ENCODE measurements at places on chromosomes 5 and 9. TPM values are rescaled to one million over a fixed set of nuclear protein-coding genes. Genes with fewer than 3 reads are reported as not detected.

Gene GARIN3
- polyA plus RNA-seq: not detected

Gene ARHGEF37
- 1.2 TPM for polyA plus RNA-seq

Gene ETF1
- 131 TPM for polyA plus RNA-seq

Gene ST8SIA4
- 0.54 TPM for polyA plus RNA-seq

Gene SPATA9
- not detected for polyA plus RNA-seq

Gene PCDHGC4
- polyA plus RNA-seq: not detected

Gene PDE6A
- polyA plus RNA-seq: 0.20 TPM

Gene SH3GL2
- 0.03 TPM for polyA plus RNA-seq

- peak; percentile 64 for DNase-seq
Measured at GRCh38 chr5:15105799-15106393, 234.3 kb upstream of the ANKH start.

DNA sequence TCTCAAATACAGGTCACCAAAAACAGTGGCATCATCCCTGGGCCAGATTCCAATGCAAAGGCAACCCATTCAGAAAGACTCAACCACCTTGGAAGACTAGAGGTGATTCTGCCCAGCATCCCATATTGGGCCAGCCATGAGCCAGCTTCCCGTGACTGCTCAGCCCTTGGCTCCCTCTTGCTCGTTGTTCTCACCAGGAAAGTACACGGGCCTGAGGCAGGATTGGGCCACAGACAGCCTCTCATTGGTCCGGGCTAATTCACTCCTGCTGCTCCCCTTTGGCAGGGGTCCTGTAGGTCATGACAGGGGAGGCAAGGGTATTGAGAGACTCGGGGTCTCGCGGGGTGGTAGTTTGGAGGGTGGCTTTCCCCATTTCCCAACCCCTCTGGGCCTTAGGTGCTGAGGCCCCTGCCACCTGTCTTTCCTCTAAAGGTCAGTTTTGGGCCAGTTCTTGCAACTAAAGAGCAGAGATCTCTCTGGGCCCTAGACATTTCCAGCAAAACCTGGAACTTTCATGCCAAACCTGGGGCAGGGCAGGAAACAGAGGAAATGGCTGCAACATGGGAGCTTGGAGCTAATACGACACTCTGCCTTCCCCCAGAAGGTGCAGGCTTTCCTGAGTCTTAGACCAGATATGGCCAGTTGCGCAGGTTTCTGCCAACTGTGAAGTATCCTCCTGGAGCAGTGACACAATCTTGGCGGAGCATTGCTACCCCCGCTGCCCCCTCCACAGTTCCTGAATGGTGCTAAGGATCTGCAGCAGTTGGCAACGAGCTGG, 22.0 kb upstream of the FGFR4 start:
- no peak for DNase-seq

GRCh38 chr9:38371495-38371894, 21.0 kb upstream of the ALDH1B1 start:
- peak; percentile 71 for DNase-seq

GRCh38 chr9:922731-923130, 53.7 kb upstream of the DMRT3 start:
- no peak for DNase-seq

- no peak for DNase-seq
Measured at GRCh38 chr9:21590058-21590996, 108.2 kb upstream of the IFNE start.

DNA sequence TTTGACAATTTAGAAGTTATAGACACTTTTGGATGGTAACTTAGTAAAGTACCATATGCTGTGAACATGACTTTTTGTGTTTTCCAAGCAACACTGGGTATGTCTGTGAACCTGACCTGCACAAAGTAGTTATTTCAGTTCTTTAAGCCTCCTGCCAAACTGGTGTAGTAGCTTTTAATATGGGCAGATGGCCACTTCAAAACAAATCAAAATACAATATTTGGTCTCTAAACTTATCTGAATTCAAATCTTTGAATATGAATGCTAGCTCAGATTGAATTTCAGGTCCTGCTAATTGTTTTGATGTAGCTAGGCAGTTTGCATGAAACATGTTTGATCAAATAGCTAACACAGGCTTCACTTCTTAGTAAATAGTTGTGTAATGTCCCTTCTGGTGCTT, 1176.7 kb upstream of the CDH9 start:
- no peak for DNase-seq

DNA sequence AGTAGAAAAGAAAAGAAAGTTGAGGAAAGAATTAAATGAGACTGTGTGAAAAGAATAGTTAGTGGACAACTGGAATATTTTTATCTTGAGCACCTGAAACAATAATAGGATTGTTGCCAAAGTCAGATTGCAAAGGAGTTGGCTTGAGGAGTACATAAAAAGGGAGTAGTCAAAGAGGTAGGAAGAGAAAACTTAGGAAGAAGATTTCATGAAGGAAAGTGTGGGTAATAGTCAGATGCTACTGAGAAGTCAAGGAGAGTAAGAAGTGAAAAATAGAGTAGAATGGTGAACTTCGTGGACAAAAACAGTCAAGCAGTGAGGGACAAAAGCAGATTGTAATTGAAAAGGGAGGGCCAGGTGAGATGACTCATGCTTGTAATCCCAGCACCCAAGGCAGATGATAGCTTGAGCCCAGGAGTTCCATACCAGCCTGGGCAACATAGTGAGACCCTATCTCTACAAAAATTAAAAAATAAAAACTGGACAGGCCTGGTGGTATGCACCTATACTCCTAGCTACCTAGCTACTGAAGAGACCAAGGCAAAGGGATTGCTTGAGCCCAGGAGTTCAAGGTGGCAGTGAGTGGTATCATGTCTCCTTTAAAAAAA, 178.9 kb downstream of the NIPBL start:
- no peak for DNase-seq

DNA sequence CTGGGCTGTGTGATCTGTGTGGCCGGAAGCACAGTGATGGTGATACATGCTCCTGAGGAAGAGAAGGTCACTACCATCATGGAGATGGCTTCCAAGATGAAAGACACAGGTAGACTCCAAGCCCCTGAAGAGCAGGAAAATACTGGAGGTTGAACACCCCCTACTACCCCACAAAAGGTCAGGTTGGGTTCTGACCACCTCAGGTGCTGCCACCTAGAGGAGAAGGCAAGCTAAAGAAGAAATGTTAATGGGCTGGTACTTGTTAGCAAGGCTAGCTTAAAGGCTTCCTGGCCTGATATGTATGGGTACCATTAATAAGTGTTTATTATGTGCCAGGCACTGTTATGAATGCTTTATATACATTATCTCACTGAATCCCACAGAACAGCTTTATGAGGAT, 11.7 kb downstream of the NIPAL4 start:
- DNase-seq: peak; percentile 50

- peak; percentile 37 for DNase-seq
Measured at GRCh38 chr9:74497748-74498620, 849 bp downstream of the RORB start.

GRCh38 chr9:18608371-18608770, 134.4 kb downstream of the ADAMTSL1 start:
- DNase-seq: no peak

GRCh38 chr5:21574438-21574837, 1278.7 kb downstream of the CDH12 start:
- no peak for DNase-seq

GRCh38 chr9:68983008-68983411, 30.9 kb downstream of the PRKACG start:
- DNase-seq: no peak

- peak; percentile 21 for DNase-seq
Measured at GRCh38 chr5:157520911-157521703, 54.5 kb downstream of the ADAM19 start.

DNA sequence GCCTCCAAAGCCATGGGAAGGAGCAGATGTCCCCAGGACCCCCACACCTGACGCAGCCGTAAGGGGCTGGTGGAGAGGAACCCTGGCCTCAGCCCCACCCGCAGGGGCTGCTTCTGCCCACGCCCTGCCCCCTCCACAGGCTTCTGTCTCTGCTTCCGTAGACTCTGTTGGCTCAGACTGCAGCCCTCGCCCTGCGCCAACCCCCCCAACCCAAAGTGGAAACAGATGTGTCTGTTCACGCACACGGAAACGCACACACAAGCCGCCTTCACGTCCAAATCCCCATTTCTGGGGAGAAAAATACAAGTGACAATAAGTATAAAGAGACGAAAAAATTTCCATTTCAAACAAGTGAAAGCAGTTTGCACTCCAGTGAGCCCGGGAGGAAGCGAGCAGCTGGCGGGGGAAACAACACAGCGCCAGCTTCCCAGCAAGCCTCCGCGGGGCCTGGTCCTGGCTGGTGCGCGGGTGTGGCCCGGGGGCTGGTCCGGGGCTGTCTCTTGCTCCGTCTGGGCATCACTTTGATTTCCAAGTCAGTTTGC, 32.6 kb upstream of the RXRA start:
- DNase-seq: no peak

DNA sequence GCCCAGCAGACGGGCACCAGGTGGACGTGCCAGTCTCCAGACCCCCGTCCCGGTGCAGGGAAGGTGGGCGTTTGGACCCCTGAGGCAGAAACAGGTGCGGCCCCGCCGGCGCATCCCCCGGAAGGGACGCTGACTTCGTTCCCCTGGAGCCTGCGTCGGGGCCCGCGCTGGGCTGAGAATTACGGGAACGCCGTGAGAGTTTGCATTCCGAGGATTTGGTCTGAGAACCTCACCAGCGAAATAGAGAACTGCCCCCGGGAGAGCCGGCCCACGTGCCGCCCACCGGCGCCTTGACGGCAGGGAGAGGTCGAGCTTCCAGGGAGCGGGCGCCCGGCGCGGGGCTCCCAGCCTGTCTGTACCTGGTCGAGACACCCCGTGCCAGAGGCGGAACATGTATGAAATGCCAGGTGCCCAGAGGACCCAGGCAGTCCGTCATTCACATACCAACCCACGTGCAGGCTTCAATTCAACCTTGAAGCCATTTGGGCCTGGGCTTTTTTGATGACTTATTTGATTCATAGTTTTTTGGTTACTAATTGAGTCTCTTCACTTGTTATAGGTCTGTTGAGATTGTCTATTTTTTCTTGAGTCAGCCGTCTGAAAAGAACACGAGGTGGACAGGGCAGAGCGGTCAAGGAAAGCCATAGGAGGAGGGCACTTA, 877 bp upstream of the CAMSAP1 start:
- DNase-seq: no peak

GRCh38 chr5:96924016-96924443, 11.8 kb upstream of the LNPEP start:
- no peak for DNase-seq

DNA sequence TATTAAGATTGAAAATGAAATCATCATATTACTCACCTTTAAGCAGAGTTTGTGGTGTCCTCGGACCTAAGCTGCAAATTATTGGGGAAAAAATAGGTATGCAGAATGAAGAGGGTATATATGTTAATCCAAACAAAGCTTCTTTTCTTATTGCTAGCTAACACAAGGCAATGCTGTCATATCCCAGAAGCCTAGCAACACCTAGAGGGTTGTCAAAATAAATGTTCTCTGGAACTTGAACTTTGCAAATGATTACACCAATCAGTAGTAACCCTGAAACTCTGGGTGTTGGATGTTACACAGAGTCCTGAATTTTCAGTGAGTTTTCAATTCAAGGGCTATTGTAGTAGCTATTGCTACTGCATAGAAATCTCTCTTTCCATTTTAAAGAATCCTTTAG, at the start of gene C6:
C6 (minus strand) TSS at position 193 of the 400 bp plus-strand sequence. CDS start 10,302 bp downstream, outside the sequence.
- no peak for DNase-seq

DNA sequence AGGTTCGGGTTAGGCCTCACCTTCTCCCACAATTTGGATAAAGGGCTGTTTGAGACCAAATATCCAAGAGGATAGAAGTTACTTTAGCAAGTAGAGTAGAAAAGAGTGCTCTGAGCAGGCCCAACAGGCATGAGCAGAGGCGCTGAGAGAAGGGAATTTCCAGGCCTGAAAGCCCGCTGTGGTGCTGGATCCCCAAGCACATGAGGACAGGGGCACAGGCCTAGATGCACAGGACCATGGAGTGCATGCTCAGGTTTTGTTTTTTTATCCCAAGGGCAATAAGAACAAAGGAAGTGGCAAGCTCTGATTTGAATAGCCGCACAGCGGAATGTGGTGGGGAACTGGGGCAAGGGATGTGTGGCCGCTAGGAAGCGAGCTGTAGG, 33.3 kb downstream of the OSMR start:
- no peak for DNase-seq

DNA sequence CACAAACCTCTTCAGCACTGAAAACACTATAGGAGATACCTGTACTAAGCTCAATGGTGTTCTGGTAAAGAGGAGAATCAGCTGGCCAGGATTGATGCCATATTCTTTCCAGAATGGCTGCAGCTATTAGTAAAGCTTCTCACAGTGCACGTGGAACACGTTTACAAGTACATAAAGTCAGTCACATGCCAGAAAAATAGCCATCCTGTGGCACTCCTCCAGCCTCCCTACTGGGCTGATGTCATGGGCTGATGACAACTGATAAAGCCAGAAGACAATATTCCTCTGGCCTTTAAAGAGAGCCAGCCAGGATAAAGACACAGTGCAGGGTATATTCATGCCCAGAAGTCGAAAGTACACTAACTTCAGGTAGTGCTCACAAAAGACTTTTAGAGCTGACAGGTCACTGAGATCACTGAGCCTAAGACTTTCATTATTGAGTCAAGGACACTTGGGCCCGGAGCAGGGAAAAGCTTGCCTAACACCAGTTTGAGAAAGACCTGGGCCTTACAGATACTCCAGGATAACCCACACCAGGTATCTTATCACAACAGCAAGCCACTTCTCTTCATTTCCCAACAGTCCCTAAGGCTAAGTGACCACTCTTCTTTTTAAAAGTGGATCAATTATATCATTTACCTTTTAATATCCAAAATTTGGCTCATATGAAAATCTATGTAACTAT, 29.4 kb downstream of the ABITRAM start:
- DNase-seq: no peak

DNA sequence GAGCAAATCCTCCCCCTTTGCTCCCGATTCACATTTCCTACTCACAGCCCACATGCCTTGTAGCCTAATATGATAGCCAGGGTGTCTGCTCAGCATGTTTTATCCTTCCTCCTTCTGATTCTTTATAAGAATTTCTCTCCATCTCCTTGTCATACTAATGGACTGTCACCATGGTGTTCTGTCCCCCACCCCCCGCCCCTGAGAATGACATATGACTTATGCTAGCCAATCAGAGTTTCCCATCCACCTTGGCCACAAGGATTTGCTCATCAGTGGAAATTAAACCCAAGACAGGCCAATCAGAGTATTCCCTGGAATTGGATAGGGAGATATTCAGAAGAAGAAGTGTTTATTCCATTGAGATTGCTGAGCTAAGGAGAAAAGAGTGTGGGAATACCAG, 16.0 kb downstream of the ABLIM3 start:
- DNase-seq: no peak

DNA sequence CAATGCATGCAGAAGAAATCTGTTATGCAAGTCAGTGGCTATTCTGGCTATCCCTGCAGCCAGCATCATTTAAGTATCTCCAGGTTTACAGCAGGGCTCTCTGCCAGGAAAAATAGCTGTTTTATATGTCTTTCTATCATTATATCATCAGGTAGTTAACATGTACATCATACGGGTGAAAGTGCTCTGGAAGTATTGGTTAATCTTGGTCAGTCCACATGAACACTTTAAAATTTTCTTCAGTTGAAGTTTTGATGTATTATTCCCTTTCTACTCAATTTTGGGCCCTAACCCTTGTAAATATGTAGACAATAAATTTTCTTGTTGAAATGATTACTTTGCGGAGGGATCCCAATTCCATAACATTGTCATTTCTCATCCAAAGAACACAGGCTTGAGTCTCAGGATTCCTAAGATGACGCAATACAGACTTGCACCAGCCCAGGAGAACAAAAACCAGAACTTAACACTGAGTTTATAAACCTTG, 67.5 kb downstream of the SEMA6A start:
- DNase-seq: no peak

GRCh38 chr5:157233515-157233914, 32.4 kb upstream of the CYFIP2 start:
- no peak for DNase-seq

- no peak for DNase-seq
Measured at GRCh38 chr5:124342027-124342471, 404.4 kb downstream of the ZNF608 start.

- DNase-seq: no peak
Measured at GRCh38 chr9:122212473-122213004, 16.2 kb downstream of the LHX6 start.
